ENCODE measurements at places on chromosomes 6 and 20.

DNA sequence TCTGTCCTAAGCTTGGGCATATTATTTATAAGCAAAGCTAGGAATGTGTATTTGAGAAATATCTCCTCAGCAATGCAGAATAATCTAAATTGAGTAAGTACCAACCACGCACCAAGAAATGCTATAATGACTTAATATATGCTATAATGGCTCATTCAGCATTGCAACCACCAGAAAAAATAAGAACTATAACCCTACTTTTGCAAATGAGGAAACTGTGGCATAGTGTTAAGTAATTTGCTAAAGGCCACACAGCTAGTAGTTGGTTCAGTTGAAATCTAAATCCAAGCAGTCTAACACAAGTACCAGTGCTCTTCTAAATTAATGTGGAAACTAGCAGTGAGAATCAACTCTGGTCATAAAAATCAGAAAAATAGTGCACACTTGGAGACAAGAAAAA is 35.7 kb downstream of the HBS1L start:
- DNase-seq = no peak

GRCh38 chr6:96528193-96528592 is 6.6 kb downstream of the UFL1 start:
- no peak for DNase-seq

DNA sequence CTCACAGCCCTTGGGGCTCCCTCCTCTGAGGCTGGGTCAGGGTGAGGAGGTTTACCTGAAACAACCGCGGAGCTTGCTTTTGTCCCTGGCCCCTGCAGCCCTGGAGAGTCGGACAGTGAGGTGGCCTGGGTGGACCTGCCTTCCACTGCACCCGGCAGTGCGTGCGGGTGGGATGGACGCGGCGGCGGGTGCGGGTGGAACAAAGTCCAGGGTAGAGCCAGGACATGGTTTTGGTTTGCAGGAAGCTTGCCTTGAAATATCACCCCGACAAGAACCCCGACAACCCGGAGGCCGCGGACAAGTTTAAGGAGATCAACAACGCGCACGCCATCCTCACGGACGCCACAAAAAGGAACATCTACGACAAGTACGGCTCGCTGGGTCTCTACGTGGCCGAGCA is 27.1 kb downstream of the UCKL1 start:
- no peak for DNase-seq

GRCh38 chr20:33788351-33789049 is 22.6 kb upstream of the CHMP4B start:
- no peak for DNase-seq

GRCh38 chr6:40457261-40457660 is 129.9 kb downstream of the LRFN2 start:
- DNase-seq = no peak

GRCh38 chr6:116971959-116972358 is 94.9 kb downstream of the RFX6 start:
- peak; percentile 23 for DNase-seq

DNA sequence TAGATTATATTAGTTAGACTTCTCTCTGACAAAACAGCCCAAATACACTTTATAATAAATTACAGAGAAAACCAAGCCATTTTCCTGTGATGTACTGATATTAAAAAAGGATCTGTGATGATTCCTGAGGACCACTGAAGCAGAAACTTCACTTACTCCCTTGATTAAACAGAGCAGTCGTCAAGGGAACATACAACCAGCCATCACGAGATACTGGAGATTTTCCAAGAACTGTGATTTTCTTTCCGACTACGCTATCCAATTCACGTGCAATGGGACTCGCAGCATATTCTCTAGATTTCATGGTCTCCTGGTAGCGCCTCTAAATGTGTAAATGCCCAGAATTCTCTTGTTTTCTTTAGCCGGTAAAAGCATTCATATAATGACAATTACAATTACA is 377.4 kb downstream of the PHF3 start:
- no peak for DNase-seq

DNA sequence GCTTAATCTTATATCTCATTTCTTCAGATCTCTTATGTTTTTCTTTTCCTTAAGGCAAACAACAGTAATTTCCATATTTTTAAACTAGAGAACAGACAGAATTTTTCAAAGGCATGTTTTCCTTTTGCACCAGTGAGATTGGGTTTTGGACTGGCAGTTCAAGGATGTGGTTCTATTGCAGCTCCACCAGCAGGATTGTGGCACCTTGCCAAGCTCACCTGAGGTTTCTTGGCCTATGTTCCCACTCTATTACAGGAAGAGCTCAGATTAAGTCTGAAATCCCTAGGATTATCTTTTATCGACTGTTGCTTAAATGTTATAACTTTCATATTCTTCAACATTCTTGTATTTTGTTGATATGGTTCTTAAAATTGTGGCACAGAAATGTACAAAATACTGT is 218.9 kb downstream of the PLCB4 start:
- DNase-seq = no peak

GRCh38 chr6:169225131-169225576 is 28.5 kb downstream of the THBS2 start:
- no peak for DNase-seq

DNA sequence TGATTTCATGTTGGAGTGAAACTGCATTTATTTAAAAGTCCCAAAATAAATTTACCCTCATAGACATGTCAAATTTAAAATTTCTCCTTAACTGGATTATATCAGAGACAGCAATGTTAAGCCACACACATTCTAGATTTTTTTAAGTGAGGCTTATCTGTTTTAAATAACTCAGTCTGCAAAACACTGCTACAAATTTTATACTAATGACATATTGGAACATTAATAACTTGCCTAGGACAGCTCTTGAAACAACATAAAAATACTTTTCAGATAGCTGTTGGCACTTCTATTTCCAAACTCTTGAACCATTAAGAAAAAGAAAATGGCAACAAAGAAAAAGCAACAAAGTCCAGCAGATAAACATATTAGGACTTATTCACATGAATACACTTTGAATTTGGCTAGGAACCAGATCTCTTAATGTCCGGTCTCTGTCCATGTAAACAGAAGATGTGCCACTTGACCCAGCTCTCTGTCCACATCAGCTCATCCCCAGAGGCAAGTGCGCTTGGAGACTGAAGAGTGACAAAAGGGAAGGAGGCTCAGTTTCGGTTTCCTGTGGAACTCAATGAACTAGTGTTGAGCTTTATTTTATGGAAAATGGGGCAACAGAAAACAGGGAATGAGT is 219.3 kb upstream of the THBS2 start:
- DNase-seq = no peak

DNA sequence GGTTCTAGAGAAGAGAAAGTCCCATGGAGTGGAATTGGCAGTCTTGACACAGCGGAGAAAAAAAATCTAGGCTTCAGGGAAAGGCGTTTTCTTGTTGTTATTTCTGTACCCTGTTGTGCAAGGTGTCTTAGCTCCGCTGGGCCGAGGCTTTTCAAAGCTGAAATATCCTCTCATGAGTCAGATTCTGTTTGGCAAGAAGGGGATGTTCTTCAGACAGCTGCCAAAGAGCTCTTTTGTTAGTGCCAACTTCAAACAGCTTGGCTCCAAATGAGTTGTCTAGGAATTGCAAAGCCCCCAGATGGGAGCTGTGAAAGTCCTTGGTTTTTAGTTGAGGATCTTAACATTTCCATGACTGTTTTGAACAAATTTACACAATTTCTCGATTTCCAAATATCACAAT is 45.6 kb downstream of the LRRN4 start:
- peak; percentile 78 for DNase-seq

DNA sequence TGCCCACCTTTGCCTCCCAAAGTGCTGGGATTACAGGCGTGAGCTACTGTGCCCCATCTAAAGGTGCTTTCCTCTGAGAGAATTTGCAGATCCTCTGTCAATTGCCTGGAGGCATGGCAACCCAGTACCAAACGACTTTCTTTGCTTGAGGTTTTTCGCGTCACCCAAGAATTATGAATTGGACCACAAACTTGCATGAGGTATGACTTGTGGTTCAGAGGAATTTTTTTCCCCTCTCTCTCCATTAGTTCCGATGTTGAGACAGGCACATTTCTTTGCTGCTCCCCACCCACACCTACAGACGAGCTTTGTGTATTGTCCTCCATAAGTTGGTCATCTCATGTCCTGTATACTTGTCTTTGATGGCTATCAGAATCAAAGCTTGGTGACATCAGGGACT is 11.8 kb upstream of the SCAF8 start:
- DNase-seq = peak; percentile 29

- DNase-seq = peak; percentile 17
Observed at GRCh38 chr6:152575621-152576150, 61.5 kb downstream of the SYNE1 start.

DNA sequence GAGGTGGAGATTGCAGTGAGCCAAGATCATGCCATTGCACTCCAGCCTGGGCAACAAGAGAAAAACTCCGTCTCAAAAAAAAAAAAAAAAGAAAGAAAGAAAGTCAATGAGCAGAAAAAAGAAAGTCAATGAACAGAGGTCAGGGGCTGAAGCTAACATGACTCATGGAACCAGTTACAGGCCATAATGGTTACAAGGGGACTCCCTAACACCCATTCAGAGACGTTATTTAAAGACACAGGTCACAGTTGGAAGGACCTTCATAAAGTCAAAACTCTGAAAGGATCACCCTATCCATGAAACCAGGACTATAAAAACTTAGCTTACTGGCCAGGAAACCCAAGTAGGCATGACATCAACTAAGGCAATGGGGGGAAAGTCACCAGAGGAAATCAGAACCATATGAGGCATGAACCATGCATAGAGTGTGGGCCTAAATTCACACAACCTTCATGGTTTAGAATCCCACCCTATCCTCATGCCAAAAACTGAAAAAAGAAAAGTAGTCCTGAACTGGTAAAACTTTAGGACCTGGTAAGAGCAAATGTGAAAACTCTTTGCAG is 18.2 kb downstream of the FBXL4 start:
- peak; percentile 32 for DNase-seq

GRCh38 chr6:115270953-115271352 is 789.7 kb downstream of the FRK start:
- no peak for DNase-seq

DNA sequence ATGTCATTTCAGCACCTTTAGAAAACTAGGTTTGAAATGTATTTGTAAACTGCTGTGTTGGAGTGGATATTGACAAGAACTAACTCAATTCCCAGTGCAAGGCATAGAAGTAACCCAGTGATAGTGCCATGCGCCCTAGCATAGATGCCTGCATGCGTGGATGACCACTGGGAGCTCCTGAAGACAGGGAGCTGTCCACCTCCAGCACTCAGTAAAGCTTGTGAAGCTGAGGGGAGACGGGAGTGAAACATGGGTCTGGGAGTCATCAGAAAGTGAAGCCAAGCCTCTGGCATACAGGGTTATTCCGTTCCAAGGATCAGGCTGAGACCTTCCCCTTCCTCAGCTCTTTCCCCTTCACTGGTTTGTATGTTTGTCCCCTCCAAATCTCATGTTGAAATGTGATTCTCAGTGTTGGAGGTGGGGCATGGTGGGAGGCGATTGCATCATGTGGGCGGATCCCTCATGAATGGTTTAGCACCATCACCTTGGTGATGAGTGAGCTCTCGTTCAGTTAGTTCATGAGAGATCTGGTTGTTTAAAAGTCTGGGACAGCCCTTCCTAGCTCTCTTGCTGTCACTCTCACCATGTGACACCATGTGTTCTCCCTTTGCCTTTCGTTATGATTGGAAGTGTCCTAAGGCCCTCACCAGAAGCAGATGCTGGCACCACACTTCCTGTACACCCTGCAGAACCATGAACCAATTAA is 146.5 kb upstream of the FERMT1 start:
- no peak for DNase-seq

DNA sequence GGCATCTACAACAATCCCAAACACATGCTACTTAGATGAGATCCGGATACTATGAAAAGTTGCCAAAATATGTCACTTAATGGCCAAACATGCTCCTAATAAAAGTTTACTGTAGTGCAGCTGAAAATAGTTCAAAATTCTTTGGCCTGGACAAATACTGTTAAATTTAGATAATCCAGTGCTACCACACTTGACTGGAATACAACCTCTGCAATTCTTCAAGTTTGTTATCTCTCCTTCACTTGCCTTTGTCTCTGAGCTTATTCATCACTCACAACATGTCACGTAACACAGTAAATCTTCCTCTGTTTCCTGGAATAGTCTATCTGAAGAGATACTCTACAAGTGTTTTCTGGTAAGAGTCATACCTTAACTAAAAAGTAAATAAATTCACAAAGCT is 10.5 kb upstream of the PLN start:
- DNase-seq = no peak

DNA sequence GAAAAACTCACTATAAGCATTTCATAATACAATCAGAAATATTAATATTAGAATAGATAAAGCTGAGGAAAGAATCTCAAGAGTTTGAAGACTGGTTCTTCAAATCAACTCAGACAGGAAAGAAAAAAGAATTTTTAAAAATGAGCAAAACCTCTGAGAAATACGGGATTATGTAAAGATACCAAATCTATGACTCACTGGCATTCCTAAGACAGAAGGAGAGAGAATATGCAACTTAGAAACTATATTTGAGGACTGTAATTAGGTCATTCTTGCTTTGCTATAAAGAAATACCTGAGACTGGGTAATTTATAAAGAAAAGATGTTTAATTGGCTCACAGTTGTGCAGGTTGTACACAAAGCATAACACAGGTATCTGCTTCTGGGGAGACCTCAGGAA is 665.1 kb downstream of the RNF144B start:
- DNase-seq = peak; percentile 11

- DNase-seq = no peak
Observed at GRCh38 chr20:39057911-39058310, 95.8 kb downstream of the DHX35 start.

- no peak for DNase-seq
Observed at GRCh38 chr6:37827603-37828265, 8.2 kb downstream of the ZFAND3 start.

GRCh38 chr6:42450477-42451332 is 1.0 kb downstream of the TRERF1 start:
- no peak for DNase-seq

GRCh38 chr20:13995841-13996240 is 525 bp downstream of the MACROD2 start:
- DNase-seq = no peak

DNA sequence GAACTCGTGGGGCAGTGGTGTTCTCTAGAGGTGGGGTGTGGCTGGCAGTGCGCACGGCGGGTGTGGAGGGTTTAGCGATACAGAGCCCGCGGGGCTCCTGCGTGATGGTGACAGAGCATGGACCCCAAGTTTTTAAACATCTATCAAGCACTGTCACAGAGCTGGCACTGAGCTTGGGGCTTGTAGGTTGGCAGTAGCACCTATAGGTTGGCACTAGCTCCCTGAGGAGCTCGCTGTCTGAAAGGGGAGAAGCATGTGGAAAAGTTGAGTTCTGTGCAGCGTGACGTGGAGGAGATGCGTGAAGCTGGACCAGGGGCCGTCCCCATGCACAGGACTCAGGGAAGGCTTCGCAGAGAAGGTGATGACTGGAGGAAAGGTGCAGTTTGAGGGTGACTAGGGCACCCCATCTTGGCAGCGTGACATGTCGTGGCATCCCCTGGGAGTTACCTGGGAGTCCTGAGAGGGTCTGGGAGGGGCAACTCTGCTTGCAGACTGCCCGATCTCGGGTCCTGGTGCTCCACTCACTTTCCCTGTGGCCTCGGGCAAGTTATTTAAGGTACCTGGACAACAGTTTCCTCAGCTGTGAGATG is 122.0 kb downstream of the CDH4 start:
- DNase-seq = no peak

- no peak for DNase-seq
Observed at GRCh38 chr6:45898941-45899682, 116.5 kb downstream of the CLIC5 start.
